ENCODE measurements at places on chromosomes 1 and 21.

DNA sequence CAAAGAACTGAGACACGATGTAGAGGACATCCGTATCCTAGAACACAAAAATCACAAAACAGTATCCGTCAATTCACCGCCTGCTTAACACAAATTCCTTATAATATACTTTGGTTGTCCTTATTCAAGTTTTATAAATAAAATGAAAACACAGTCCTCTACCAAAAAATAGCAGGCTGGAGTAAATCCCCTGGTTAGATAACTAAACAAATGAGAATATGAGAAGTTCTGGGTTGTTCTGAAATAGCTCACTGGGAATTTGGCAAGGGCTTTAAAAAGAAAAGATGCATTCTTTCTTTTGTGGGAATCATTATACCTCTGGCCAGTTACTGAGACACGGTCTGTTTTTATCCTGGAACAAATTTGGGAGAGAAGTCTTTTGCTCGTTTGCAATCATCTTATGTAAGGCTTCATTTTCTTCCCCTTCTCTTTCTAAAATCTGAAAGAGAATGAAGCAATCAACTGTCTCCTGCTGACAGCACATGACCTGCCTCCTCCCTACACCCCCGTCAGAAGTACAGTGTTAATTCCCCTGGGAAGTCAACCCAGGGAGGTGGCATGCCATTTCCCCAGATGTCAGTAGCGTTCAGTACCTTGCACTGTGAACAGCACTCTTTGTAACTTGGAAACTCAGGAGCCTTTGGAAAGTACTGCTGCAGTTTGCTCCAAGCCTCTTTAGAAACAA, 37.1 kb upstream of the RAP1GAP start:
- DNase-seq = peak; percentile 67

GRCh38 chr21:20639026-20639425, 359.2 kb upstream of the NCAM2 start:
- no peak for DNase-seq

GRCh38 chr1:233040494-233040893, 90.1 kb downstream of the NTPCR start:
- DNase-seq = no peak

GRCh38 chr1:228849011-228849541, 113.8 kb downstream of the RHOU start:
- no peak for DNase-seq

- DNase-seq = peak; percentile 7
Observed at GRCh38 chr1:164510435-164510834, 48.5 kb upstream of the PBX1 start.

GRCh38 chr1:204989266-204990058, 53.5 kb upstream of the CNTN2 start:
- DNase-seq = peak; percentile 83

DNA sequence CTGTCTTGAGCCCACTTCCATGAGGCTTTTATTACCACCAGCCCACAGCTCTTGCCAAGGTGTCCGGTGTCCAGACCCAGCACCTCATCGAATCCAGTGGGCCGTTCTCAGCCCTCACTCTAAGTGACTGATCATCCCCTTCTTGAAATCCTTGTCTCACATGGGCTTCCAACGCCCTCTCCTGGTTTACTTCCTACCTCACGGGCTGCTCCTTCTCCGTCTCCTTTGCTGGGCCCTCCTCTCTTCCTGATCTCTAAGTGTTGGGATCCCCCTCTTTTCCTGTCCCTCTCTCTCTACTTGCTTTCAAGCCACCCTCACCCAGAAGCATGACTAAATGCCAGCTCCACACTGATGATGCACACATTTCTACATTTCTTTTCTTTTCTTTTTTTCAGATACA, 9.0 kb upstream of the RHBG start:
- peak; percentile 53 for DNase-seq

DNA sequence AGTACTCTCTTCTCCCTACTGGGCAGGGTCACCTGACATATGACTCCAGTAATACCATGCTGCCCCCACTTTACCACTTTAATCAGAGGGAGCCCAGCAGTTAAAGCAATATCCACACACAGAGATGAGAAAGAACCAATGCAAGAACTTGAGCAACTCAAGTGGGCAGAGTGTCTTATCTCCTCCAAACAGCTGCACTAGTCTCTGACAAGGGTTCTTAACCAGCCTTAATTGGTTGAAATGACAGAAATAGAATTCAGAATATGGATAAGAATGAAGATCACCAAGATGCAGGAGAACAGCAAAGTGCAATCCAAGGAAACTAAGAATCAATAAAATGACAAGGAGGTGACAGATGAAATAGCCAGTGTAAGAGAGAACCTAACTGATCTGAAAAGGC, 91.0 kb downstream of the KCNT2 start:
- no peak for DNase-seq

GRCh38 chr1:25430967-25431881, 527 bp downstream of the MACO1 start:
- DNase-seq = peak; percentile 60

GRCh38 chr1:98903261-98903660, 101.4 kb downstream of the PLPPR5 start:
- peak; percentile 92 for DNase-seq

DNA sequence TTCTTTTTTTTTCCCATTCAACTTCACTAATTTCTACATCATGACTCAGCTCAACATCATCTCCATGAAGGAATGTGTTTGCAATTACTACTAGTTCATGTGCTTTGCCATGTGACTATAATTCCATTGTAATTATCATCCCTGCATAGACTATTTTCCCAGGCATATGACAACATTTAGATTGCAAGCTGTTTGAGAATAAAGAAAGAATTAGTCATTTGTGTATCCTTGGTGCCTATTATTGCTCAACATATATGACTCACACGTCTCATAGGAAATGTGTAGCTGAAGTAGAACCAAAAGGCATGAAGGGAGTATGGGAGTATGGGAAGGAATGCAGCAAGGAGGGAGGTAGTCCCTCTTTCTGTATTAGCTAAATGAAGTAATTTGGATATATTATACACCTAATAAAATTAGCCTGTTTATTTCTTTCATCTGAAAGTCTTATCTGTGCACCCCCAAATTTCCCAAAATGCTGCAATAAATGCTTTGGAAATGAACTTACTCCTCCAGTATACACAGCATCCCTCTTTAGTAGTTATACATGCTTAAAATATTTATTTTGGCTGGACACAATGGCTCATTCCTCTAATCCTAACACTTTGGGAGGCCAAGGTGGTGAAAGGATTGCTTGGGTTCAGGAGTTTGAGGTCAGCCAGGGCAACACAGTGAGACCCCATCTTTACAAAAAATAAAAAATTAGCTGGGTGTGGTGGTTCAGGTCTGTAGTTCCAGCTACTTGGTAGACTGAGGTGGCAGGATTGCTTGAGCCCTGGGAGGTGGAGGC, 316.9 kb upstream of the ADGRL4 start:
- peak; percentile 96 for DNase-seq

DNA sequence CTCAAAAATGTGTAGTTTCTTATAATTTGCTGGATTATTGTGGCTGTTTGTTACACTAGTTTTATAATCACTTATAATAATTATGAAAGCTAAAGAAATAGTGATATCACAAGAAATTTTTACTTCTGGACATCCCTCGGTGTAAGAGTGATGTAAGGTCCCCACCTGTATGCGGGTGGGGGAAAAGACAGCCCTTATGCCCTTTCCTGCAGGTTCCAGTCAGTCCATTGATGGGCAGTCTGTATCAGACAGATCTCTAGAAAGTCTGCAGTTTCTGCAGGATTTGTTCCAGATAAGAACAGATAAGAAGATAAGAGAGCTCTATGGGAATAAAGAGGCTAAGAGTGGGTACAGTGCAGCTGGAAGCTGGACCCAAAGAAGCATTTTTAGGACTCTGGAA, 89.3 kb downstream of the NTNG1 start:
- no peak for DNase-seq

DNA sequence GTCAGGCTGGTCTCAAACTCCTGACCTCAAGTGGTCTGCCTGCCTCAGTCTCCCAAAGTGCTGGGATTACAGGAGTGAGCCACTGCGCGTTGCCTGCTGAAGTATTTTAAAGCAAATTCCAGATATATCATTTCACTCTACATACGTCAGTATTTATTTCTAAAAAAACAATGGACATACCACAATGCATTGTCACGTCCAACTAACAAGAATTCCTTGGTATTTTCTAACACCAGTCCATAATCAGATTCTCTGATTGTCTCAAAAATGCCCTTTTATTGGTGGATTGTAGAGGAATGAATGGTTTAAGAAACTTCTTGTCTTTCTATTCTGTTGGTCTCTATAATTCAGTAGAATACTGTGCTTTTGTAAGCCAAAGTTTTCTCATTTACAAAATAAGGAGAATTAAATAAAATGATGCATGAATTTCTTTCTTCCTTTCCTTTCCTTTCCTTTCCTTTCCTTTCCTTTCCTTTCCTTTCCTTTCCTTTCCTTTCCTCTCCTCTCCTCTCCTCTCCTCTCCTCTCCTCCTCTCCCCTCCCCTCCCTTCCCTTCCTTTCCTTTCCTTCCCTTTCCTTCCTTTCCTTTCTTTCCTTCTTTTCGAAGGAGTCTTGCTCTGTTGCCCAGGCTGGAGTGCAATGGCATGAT, 55.8 kb downstream of the VPS13D start:
- DNase-seq = peak; percentile 48

DNA sequence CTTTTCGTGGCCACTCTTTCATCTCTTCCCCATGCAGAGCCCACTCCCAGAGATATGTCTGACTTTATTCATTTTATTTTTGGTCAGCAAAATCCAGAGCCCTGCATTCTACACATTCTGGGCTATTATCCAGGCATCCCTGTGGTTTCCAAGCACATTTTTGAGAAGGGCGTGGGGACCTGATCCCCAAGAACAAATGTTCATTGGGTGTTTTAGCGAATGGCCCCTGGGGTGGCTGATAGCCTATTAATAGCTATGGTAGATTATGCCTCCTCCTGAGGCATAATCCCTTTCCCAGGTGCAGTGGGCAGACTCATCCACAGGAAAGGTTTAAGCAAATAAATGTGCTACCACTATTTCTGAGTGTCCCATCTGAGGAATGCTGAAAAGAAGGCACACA, 511.8 kb upstream of the USP24 start:
- peak; percentile 70 for DNase-seq

DNA sequence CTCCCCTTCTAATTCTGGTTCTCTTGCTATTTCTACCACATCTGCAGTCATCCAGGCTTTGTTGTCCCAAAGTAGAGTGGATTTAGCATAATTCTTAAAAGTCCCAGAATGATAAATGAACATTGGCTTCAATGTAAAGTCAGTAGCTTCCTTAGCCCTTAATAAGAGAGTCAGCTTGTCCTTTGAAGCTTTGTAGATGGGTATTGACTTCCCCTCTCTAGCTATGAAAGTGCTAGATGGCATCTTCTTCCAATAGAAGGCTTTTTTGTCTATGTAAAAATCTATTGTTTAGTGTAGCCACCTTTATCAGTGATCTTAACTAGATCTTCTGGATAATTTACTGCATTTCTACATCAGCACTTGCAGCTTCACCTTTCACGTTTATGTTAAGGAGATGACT, 181.4 kb upstream of the B3GALT2 start:
- no peak for DNase-seq

- DNase-seq = no peak
Observed at GRCh38 chr1:16244650-16245285, 7.8 kb upstream of the CPLANE2 start.

- DNase-seq = peak; percentile 62
Observed at GRCh38 chr1:193417945-193418744, 231.7 kb upstream of the B3GALT2 start.

DNA sequence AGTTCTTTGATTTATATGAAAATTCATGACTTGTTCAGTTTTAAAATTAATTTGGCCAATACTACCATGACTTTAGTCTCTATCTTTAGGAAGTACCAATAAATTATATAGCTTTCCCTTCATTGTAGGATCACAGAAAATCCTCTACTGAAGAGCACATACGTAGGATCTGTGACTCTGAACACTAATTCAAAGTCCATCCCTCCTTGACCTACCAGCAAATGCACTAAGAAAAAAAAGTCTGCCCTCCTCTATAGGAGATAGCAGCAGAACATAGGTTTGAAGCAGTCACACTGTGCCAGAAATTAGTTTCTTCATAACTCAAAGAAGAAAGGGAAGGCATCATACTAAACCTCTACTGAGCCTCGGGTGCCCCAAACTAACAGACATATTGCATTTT, 16.5 kb downstream of the BRWD1 start:
- no peak for DNase-seq

DNA sequence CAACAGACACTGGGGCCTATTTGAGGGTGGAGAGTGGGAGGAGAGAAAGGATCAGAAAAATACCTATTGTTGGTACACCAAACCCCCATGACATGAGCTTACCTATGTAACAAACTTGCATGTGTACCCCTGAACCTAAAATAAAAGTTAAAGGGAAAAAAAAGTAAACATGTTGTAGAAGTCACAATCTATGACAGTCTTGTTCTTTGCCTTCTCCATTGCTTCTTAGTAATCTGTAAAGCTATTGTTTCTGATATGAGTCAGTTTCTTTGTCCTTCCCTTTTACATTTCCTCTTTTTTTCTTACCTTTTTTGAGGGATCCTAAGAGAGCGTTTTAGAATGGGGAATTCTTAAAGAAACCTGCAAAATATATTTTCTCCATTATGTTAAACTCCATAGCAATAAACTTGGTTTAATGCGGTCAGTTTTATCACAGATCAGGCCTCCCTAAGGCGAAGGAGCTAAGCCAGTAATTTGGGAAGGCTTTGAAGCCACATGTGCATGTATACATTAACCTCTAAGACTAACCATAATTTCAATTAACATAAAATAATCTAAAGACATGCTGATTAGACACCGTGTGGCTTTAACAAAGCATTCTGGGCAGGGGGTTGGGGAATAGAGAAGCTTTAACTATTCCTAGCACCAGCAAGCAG, 77.8 kb upstream of the C1orf105 start:
- DNase-seq = peak; percentile 17

- DNase-seq = no peak
Observed at GRCh38 chr1:206555473-206555935, 48.2 kb downstream of the RASSF5 start.

DNA sequence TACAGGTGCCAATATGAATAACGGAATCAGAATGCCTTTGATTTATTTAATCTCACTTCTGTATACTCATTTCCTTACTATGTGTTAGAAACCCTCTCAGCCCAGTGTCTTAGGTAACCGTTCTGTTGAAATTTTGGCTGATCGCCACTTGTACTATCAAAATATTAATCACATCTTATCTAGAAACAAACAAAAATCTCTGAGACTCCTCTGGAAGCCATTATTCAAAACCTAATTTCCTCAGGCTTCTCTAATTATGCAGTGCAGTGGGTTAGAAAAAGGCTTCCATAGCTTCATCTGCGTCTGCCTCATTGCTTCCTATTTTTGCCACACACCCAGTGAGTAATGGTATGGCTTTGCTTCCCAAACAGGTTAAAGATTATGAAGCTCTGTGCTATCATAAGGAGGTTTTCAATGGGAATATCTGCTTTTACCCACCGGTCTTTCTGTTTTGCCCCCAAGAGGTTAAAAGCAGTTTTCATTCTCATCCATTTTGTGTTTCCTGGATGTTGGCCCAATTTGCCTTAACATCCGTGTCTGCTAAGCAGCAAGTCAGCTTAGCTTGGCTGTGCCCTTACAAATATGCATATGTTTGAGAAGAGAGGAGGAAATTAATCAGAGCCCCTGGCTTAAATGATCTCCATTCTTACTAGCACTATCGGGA, 129.6 kb downstream of the RYR2 start:
- no peak for DNase-seq

- peak; percentile 34 for DNase-seq
Observed at GRCh38 chr21:29730281-29730680, 209.5 kb downstream of the GRIK1 start.

- peak; percentile 50 for DNase-seq
Observed at GRCh38 chr1:3910857-3911845, 11.1 kb upstream of the C1orf174 start.

GRCh38 chr1:145771056-145771455, 51.8 kb downstream of the CD160 start:
- DNase-seq = no peak

GRCh38 chr1:160427625-160428024, 27.3 kb downstream of the VANGL2 start:
- no peak for DNase-seq

All from adipocyte (in vitro differentiated cells).